NCI-H1436 treated with DMSO at 0.1 percent for 48 hours (cell line): ENCODE measurements at places on chromosomes 11 and 22.

DNA sequence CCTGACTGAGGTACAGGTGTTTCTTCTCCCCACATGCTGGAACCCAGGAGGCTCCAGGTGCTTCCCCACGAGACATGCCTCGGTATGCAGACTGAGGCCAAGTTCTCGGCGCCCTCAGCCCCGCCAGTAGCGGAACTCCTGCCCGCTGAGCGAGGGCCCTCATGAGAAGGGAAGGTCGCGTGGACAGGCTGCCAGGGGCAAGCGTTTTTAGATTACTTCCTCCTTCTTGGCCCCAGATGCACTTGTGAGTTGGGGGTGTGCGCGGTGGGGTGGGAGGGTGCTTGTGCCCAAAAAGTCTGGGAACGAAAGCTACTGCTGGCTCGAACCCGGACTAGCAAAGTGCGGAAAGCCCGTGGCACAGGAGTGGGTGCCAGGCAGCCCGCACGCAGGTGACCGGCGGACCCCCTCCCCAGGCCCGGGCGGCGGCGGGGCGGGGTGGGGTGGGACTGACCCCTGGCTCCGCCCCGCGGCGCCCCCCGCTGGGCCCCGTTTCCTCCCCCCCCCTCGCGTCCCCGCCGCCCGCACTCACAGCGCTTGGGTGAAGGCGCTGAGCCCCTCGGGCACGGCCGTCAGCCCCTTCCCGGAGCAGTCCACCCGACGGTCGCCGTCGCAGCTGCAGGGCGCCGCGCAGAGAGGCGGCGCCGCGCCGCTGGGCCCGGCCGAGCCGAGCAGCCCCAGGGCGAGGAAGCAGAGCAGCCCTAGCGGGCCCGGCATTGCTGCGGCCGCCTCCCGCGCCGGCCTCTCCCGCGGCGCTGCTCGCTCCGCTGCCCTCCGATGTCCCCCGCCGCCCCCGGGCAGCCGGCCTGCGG lies 797 bp downstream of the LGR4 start:
- DNase-seq = no peak

- no peak for DNase-seq
Observed at GRCh38 chr22:45208993-45209838, 31.5 kb downstream of the KIAA0930 start.

- no peak for DNase-seq
Observed at GRCh38 chr11:35632301-35632700, 14.0 kb downstream of the FJX1 start.

DNA sequence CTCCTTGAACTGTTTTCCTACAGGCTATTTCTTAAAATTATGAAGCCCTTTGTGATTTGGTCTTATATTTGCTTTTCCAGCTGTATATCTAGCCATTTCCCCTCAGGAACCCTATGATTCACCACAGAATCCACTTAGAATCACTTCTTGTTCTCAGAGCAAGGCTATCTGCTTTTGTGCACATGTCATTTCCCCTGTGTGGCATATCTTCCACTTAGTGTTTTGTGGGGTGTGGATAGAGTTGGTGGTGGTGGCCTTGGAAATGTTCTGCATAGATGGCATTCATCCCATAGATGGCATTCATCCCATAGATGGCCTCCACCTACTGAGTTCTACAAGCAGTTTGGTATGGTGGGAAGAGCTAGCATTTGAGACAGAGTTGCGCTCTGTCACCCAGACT lies 44.7 kb downstream of the SWAP70 start:
- no peak for DNase-seq

DNA sequence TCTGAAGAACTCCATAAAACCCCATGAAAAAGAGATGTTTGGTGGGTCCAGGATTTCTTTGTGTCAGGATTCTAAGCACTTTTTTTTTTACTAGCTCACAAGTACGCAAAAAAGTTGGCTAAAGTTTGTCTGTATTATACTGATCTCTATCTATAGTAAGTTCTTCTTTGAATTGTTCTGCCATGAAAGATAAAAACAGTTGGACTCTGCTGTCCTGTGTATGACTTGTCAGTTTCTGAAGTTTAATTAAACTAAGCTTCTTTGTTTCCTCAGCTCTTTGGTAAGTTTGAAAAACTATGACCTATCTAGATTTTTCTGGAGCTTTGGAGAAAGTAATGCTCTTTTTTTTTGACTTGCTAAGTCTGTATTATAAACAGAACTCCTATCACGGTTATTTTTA lies 812.2 kb upstream of the LUZP2 start:
- DNase-seq = no peak

DNA sequence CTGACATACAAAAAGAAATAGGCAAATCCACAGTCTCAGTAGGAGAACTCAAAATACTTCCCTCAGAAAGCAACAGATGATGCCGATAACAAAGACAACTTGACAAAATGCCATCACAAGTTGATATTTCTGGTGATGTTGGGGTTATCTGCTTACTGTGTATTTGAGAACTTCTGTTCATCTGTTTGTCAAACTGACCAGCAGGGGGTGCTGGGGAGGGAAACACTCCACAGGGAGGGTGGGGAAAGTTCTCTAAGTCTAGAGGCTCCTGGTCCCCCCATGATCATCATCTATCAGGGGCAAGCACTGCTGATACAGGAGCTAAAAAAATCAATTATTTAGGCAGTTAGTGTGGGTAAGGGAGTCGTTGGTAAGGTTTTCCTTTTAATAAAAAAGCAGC lies 19.2 kb downstream of the GLYATL1 start:
- no peak for DNase-seq

GRCh38 chr11:76288166-76288980 lies 82.1 kb upstream of the WNT11 start:
- no peak for DNase-seq

GRCh38 chr11:12090061-12090591 lies 20.3 kb upstream of the MICAL2 start:
- DNase-seq = no peak

DNA sequence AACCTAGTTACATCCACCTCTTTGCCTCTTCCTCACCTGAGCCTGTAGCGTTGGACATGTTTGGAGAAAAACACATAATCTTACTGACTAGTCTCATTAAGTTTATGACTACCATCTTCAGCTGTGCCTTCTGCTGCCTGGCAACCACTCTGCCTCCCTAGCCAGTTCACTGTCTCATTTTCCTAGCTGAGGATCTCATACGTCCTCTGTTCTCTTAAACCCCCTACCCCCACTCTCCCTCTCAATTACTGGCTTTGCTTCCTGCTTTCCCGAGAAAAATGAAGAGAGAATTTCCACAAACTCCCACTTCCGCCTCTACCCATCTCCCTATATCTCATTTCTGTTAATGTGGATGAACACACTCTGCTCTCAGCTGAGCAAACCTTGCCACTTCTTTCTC lies 239.3 kb upstream of the POU2AF2 start:
- no peak for DNase-seq

DNA sequence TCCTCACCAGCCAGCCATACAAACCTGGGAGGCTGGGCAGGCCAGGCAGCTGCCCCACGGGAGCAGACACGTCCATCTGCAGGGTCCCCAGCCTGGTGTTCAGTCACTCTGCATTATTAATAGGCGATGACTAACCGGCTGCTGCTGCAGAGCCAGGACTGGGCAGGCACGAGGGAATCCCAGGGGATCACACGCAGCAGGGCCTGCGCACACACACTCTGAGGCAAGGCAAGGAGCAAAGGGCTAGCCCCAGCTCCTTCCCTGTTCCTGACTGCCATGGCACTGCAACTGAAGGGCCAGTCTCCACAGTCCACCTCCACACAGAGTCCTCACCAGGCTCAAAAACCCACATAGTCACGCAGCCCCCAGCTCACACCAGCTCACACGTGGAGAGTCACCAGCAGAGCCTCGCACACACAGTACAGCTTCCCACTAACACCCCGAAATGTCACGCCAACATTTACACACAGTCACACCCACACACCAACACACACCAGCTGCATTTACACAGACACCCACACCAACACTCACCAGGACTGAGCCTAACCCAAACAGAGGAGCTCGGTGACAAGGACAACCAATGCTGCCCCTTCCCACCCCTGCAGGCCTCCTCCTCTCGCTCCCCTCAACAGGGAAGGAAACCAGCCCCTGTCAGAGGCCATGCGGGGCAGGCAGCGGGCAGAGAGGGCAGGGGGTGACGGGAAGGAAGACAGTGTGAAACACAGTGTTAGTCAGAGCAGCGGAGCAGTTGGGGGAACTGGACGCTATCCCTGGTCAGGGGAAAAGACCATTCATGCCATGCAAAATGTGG lies 47.3 kb downstream of the NRXN2 start:
- DNase-seq = peak; percentile 47

GRCh38 chr11:120236169-120237107 lies 3.5 kb upstream of the POU2F3 start:
- no peak for DNase-seq

DNA sequence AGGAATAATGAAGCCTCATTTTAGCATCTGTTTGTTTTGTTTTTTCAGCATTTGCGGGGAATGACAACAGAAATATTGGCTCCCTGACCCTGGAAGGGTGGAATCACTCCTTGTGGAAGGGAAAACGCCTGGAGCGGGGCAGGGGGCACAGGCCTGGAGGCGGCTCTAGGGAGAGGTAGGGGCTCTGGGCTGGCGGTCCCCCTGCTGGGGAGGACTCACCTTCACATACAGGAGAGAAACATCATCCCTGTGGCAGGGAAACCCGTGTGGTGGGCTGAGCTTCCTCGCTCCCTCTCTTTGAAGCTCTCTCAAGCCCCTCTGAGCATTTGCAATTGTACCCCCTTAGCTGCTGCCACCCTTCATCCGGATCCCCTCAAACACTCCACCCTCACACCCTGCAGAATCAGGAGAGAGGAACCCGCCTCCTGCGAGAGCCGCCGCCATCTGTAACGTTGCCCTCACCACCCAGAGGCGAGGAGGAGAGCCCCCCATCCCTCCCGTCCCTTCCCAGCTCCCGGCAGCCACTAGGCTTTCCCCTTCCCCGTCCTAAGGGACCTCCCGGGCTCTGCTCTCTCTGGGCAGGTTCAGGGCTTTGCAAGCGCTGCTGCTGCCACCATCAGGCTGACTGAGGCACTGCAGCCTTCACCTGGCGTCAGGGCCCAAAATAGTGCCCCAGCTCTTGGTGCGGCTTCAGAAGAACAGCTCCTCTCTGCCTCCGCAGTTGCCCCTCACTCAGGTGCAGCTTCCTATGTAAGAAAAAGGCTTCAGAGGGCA lies 10.4 kb downstream of the KIRREL3 start:
- peak; percentile 44 for DNase-seq

GRCh38 chr22:39806109-39806508 lies 87.5 kb downstream of the ENTHD1 start:
- no peak for DNase-seq

DNA sequence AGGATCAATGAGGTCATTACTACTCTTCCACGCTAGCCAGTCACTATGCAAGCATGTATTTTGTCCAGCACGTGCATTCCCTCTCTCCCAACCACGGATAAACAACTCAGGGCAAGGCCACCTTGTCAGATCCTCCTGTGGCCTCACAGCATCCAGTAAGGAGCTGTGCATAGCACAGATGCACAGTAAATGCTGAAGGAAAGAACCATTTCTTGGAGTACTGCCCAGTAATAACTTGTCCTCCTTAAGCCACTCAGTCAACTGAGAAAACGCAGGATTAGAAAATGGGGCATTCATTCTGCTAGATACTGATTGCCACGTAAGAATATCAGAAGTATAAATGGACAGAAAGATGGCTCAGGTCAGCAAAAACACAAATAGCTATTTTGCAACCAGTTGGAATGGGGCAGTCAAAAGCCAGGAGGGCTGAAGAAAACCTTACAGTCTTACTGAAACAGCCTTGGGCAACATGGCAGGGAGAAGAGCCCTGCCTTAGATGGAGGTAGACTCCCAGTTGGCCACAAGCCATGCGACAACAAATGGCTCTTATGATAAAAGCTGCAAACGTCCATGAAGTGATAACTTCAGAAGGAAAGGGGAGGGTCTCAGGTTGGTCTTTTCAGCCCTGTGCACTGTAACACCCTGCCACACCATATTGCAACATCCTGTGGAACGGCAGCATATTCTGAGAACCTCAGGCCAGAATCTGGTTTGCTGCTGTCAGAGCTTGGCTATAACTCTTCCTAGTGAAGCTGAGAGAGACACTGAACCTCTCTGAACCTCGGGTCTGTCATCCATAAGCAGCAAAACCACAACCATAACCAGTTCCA lies 23.0 kb downstream of the PC start:
- no peak for DNase-seq

GRCh38 chr11:68043349-68044144 lies 4.7 kb downstream of the TCIRG1 start:
- no peak for DNase-seq

- no peak for DNase-seq
Observed at GRCh38 chr11:61907871-61908729, 9.3 kb downstream of the RAB3IL1 start.

GRCh38 chr11:9077164-9077563 lies 14.2 kb downstream of the SCUBE2 start:
- DNase-seq = no peak

- DNase-seq = no peak
Observed at GRCh38 chr22:26570864-26571525, 18.9 kb downstream of the TPST2 start.

GRCh38 chr11:93524858-93525257 lies 18.3 kb downstream of the SMCO4 start:
- no peak for DNase-seq

DNA sequence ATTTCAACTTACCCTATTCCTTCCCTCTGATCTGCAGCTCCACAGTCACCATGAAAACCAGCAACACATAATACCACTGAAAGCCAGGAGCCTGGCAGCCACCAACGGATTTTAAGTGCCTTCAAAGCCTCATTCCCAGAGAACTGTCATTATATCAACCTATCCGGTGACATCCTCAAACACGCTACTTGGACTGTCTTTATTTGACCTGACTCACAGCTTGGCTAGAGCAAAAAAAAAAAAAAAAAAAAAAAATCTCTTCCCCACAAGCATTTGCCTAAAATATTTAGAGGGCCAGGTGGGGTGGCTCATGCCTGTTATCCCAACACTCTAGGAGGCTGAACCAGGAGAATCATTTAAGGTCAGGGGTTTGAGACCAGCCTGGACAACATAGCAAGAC lies 32.4 kb upstream of the ARHGAP32 start:
- DNase-seq = no peak

DNA sequence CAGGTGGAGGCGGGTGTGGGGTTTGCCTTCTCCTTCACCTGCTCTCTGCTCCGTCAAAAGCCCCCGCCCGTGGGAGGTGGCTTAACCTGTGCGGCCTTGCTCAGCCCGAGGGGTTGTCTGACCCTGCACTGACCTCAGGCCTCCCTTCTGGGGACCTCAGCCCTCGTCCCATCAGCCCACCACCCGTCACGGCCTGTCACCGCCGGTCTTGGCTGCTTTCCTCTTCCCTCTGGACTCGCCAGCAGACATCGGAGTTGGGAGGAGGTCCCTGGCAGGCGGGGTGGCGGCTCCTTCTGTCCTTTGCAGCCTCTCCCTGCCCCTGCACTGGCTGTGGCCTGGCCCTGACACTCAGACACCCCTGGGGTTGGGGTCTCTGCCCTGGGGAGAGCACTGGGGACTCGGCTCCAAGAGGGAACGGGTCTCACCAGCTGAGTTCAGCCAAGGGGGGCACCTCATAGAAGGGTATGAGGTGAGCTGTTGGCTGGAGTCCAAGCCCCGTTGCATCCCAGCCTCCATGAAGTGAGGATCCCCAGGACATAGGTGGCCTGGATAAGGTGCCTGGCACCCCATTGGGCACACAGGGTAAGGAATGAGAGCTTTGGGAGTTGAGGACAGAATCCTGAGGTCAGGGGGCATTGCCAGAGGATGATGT lies 999.6 kb downstream of the BRD1 start:
- DNase-seq = no peak

GRCh38 chr22:49090853-49091135 lies 736.9 kb downstream of the BRD1 start:
- DNase-seq = no peak
